CD4-positive, alpha-beta T cell treated with Interleukin-1 beta for 1 hour (primary cell): ENCODE measurements at places on chromosomes 12 and 14.

GRCh38 chr14:67514650-67515385 is 18.3 kb upstream of the PLEKHH1 start:
- DNase-seq = peak; percentile 41

DNA sequence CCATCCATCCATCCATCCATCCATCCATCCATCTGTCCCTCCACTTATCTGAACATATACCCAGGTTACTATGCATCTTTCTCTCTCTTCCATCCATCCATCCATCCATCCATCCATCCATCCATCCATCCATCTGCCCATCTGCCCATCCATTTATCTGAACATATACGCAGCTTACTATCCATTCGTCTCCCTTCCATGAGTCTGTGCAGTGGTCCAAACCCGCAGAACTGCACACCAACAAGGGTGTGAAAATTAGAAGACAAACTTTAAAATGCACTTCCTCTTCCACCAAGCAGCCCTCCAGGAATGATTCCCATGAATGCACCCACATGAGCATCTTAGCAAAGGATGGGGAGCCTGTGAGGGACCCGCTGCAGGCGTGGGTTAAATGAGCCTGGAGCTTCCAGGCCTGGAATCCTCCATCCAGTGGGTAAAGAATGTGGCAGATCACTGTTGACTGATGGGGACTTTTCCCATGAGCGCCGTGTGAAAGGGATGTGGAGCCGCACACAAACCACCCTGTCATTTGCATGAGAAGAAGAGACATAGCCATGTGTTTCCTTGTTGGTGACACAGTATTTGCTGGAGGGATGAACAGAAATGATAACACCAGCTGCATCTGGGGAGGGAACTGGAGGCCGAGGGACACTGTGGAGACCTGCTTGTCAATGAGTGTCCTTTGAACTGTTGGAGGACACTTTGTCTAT is 376.6 kb downstream of the ADGRD1 start:
- DNase-seq = no peak

DNA sequence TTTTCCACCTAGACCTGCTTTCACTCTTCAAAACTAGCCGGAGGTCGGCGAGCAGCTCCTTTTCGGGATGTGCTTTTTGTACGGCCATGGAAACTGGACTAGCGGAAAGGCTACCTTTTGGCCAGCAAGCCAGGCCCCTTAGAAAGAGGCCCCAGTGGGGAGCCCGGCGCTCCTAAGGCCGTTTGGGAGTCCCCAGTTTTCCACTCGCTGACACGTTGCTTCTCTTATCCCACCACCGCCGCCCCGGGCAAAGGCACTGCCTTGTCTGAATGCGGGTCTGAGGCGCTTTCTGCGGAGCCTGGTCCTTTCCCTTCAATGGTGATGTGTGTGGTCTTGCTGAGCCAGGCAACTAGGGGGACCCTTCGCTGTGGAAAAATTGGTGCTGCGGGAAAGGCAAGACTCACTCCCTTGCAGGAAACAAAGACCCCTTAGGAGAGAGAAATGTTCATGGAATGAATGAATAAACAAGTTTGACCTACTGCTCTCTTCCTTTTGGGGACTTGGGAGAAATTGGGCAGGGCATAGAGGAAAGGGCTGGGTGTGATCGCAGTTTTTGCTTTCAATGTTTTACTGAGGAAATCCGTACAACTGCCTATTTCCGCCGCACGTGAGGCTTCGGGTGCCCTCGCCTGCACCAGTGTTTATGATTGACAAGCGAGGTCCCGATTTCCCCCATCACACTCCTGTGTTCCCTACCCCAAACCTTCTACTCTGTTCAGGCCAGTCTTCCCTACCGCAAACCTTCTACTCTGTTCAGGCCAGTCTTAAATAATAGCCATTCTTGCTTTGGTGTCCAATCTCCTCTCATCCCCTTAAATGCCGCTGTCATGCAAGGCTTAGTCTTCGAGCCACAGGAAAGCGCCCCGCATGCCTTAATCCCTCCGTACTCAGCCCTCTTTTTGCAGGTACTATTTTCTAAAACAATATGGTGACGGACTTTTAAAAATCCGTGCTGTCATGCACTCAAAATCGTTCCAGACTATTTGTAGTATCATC is 1.0 kb upstream of the SLC38A2 start:
- peak; percentile 17 for DNase-seq

DNA sequence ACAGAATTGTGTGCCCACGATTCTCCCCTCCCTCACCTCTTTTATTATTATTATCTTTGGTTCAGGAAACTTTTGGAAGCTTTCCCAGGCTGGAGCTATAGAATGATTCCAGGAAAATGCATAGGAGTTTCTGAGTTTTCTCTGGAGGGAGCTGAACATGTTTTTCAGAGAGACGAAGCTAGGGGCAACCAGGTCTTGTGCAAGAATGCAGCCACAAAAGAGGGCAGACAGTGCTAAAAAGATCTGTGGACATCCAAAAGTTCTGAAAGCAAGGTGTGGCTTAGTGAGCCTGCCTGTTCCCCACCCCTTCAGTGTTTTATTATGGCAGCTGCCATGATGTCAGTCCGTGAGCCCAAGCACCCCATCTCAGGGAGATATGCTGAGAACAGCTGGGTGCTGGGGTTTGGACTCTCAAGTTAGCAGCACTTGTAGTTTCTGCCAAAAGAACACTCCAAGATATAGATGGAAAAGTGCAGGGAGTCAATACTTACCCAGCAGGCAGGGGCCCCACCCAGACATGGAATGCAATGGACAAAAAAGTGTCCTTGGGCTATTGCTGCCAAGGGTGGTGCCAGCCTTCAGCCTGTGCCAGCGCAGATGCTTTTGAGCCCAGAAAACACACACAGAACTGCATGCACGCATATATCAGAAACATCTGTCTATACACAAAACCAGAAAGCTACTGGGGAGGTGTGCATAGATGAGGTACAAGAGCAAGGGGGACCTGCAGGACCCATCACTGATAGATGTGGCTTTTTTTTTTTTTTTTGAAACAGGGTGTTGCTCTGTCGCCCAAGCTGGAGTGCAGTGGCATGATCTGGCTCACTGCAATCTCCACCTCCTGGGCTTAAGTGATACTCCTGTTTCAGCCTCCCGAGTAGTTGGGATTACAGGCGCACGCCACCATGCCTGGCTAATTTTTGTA is 17.0 kb upstream of the IRF2BPL start:
- no peak for DNase-seq

DNA sequence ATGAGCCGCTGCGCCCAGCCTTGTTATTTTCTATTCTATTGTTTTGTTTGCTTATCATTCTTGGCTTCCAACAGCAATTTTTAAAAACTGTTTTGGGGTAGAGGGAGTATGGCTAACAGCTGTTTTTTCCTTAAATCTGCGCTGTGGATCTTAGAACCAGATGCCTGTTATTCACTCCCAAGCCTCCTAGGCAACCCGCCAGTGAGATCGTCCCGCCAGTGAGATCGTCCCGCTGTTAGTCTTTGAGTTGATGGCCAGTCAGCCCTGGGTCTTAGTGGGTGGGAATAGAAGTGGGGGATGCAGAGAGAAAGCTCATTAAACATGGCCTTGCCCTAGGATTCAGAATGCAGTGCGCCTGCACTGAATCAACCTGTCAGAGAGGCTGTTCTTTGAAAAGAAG is 67.3 kb upstream of the BICD1 start:
- no peak for DNase-seq

- DNase-seq = peak; percentile 67
These were observed 18.3 kb upstream of the LYZ start for GRCh38 chr12:69329669-69330428.

DNA sequence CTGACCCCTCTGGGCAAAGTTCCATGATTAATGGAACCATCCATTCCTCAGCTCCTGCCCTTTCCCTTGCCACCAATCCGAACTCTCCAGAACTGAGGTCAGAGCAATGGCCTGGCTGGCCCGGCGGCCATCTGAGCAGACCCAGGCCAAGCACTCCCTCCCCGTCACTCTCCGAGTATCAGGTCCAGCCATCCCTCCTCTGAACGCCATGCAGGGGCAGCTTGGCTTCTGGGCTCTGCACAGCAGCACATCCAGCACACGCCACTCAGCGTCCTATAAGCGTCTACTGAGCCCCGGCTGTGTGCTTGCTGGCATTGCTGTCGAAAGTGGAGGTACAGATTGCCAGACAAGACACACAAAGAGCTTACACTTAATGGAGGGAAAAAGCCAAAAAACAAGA is 34.3 kb upstream of the VWF start:
- DNase-seq = no peak

GRCh38 chr14:54902521-54903420 is at the start of gene GCH1:
Gene GCH1, minus strand, starts transcription at chr14:54902826. Its CDS starts 163 bp downstream, at chr14:54902663.
- DNase-seq = peak; percentile 84

DNA sequence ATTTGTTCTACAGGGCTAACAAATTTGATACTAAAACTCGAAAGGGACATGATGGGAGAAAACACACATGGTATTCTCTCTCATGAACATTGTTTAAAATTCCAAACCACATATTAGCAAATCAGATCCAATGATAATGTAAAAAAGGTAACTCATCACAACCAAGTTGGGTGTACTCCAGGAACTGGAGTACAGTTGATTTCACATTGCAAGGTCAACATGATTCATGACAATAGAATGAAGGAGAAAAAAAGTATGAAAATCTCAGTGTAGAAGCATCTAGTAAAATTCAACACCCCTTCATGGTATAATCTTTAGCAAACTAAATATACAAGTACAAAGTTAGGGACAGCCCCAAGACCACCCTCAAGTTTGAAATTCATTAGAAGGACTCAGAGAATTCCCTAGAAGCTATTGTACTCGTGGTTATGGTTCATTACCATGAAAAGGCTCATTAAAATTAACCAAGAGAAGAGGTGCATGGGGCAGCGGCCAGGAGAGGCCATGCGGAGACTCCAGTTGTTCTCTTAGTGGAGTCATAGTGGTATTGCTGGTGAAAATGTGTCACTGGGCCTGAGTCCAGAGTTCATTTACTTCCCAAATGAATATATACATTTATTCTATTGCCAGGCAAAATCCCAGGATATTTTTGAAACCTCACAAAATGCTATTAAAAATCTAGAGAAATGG is 3.1 kb upstream of the CDCA4 start:
- DNase-seq = no peak

GRCh38 chr12:107857191-107857590 is 82.7 kb downstream of the ASCL4 start:
- no peak for DNase-seq

DNA sequence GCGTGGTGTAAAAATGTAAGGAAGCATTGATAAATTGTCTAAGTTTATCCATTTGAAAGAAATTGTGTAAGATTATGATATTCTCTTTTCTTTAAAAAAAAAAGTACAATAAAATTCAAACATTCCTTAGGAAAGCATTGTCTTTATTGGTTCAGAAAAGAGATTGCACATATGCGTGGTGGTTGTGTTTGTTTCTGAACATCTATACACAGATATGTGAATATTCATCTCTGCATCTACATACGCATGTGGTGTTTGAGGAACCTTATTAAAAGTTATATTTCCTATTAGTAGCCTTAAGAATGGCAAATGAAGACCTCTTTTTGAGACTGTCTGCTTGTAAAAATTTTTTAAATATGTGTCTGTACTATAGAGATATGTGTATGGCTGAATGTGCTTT is 69.8 kb downstream of the TMEM260 start:
- no peak for DNase-seq

- peak; percentile 30 for DNase-seq
These were observed 518 bp downstream of the GSKIP start for GRCh38 chr14:96363751-96364336.
